CD8-positive, alpha-beta memory T cell (primary cell): ENCODE measurements at places on chromosomes 1 and 21. TPM values are rescaled to one million over a fixed set of nuclear protein-coding genes. Genes with fewer than 3 reads are reported as not detected.

- no peak for DNase-seq
- no peaks in the 10 kb centered on the region for H3K4me1 ChIP-seq
- H3K27me3 ChIP-seq: no peaks in the 10 kb centered on the region
- H3K27ac ChIP-seq: no peak overlapping the region
Observed at GRCh38 chr1:223048026-223048425, 95.0 kb downstream of the TLR5 start.

- no peaks in the 10 kb centered on the region for H3K27me3 ChIP-seq
- peak; percentile 3 for DNase-seq
- H3K4me1 ChIP-seq: no peaks in the 10 kb centered on the region
- H3K36me3 ChIP-seq: no peaks in the 10 kb centered on the region
Observed at GRCh38 chr1:197868751-197869489, 33.5 kb upstream of the C1orf53 start.

GRCh38 chr1:231187571-231187970 lies 25.7 kb downstream of the TRIM67 start:
- H3K4me1 ChIP-seq: no peaks in the 10 kb centered on the region
- no peak overlapping the region for H3K27ac ChIP-seq

The CYP4B1 gene
- total RNA-seq: not detected

- no peaks in the 10 kb centered on the region for H3K36me3 ChIP-seq
- no peak for DNase-seq
- H3K4me3 ChIP-seq: no peak overlapping the region
- H3K27me3 ChIP-seq: no peaks in the 10 kb centered on the region
- no peaks in the 10 kb centered on the region for H3K4me1 ChIP-seq
Observed at GRCh38 chr1:48396208-48396607, 75.8 kb downstream of the SPATA6 start.

The ADORA3 gene
- 0.39 TPM for total RNA-seq

GRCh38 chr1:9689971-9690381 lies 38.4 kb downstream of the PIK3CD start:
- H3K4me3 ChIP-seq: peak overlapping the region; percentile 25
- H3K27me3 ChIP-seq: no peaks in the 10 kb centered on the region
- H3K27ac ChIP-seq: peak overlapping the region; percentile 6
- peaks cover 64% of the 10 kb centered on the region for H3K4me1 ChIP-seq
- peaks cover 13% of the 10 kb centered on the region for H3K36me3 ChIP-seq
- no peak for DNase-seq

- DNase-seq: no peak
- peaks cover 36% of the 10 kb centered on the region for H3K4me1 ChIP-seq
- H3K27me3 ChIP-seq: no peaks in the 10 kb centered on the region
- no peaks in the 10 kb centered on the region for H3K36me3 ChIP-seq
- no peak overlapping the region for H3K27ac ChIP-seq
- no peak overlapping the region for H3K4me3 ChIP-seq
Observed at GRCh38 chr1:156108057-156108456, 6.5 kb upstream of the LMNA start.

DNA sequence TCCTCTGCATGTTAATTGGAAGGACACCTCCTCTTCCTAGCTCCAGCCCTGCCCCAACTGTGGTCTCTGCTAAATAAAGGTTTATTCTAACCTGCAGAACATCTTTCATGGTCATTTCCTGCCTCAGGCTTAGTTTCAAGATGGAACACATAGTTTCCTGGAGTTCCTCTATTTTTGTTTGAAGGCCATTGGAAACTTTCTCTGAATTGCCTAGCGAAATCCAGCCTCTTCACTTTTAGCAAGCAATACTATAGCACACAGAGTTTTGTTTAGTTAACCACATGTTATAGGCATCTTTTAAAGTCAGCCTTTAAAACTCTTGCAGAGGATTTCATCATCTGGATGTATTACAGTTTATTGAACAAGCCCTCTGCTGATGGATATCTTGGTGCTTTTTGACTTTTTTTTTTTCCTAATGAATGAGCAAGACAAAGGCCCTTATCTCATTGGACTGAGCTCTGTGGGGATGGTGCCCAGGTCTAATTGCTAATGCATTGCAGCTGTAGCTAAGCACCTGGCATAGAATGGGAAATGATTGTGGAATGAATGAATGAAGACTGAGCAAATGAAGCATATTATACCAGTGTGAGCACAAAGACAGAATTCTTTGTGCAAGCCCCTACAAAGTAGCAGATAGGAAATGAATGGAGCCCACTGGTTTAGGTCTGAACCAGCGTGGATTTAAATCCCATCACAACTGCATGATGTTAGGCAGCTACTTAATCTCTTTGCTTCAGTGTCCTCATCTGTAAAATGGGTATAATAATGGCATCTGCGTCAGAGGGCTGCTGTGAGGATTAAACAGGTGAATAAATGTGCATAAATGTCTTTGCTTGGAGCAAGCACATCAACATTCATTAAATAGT lies 641 bp upstream of the CFAP107 start:
- no peak overlapping the region for H3K27ac ChIP-seq
- no peaks in the 10 kb centered on the region for H3K27me3 ChIP-seq
- no peaks in the 10 kb centered on the region for H3K4me1 ChIP-seq
- H3K36me3 ChIP-seq: no peaks in the 10 kb centered on the region

DNA sequence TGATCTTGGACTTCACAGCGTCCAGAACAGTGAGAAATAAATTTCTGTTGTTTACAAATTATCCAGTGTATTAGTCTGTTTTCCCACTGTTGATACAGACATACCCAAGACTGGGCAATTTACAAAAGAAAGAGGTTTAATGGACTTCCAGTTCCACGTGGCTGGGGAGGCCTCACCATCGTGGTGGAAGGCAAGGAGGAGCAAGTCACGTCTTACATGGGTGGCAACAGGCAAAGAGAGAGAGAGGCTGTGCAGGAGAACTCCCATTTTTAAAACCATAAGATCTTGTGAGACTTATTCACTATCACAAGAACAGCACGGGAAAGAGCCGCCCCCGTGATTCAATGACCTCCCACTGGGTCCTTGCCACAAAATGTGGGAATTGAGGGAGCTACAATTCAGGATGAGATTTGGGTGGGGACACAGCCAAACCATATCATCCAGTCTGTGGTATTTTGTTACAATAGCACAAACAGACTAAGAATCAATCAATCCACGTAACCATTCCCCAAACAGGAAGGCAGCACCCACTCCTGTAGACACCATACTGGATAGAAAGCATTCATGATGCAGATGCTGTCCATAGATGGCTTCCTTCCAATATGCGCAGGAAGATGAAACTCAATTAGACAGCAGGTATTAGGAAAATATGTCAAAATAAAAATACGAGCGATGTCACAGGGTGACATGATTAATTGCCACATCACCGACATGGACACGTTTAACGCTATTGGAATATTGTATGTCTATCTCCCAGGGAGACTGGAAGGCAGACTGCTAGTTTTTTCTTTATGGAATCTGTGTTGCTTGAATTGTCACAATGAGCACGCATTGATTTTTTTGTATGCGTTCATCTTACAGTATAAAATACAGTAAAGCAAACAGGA lies 22.8 kb downstream of the ECE1 start:
- peaks cover 19% of the 10 kb centered on the region for H3K4me1 ChIP-seq
- H3K27me3 ChIP-seq: no peaks in the 10 kb centered on the region
- DNase-seq: no peak

DNA sequence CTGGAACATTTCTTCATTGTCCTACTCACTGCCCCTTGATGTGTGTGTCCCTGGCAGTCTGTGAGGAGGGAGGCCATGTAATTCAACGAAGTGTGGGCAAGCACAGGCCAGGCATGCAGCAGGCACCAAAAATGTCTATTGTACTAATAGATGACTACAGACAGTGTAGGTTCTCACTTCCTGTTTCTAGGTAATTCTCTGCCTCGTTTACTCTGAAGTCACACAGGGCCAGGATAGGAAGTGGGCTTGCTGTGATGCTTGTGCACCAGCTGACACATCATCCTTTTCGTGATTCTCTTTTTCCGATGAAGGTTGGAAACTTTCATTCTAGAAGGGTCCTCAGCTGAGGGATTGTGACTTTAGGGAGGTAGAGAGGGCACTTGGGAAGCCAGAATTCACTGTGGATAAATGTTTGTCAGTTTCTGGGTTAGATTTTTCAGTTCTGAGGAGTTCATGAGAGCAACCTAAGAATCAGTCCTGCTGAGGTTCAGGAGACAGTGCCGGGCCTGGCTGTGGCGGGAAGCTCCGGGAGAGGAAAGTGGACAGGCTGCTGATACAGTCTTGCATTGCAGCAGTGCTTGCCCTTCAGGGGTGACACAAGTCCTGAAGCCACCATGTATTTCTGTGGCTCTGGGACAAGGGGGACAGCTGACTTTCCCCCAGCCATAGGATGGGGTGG lies 4.3 kb upstream of the CSF1 start:
- H3K36me3 ChIP-seq: no peaks in the 10 kb centered on the region
- H3K27ac ChIP-seq: peak overlapping the region; percentile 44
- H3K4me1 ChIP-seq: peaks cover 36% of the 10 kb centered on the region
- peak; percentile 52 for DNase-seq
- H3K27me3 ChIP-seq: no peaks in the 10 kb centered on the region
